NCI-H1048 (cell line): ENCODE measurements at places on chromosomes 6 and 20.

DNA sequence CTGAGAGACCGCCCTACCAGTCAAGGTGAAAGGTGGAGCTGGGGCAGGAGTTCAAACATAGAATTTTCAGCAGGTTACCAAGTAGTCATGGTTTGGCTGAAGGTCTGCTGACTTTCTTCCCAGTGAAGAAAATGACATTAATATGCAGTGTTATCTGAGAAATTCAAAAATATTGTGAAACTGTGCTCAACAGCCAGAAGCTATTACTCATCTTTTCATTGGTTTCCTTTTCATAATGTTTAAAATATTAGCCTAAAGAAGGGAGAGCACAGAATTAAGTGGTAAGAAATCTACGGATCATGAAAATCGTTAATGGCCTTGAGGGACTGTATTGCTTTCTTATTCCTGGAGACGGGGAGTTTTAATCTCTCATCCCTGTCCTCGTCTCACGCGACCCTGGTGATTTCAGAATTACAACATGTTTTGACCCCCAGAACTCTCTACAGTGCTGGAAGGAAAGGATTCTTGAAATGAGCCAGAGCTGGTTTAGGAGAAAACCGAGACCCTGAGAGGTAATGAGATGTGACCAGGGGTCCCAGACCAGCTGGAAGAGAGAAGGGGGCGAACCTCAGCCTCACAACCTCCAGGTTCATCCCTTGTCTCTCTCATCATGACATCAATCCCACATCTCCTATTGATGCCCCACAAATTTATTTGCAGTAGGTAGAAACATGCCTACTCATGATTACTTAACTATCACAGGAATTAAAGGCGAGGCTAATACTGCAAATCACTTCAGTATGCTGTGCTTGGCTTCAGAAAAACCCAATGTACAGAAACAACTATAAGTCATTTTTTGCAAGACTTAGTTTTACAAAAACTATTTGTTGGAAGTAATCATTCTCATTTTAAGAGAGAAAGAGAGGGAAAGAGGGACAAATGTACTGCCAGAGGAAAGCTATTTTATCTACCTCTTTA is 209.5 kb downstream of the FNDC1 start:
- no peak for DNase-seq

- DNase-seq, result no peak
Measured at GRCh38 chr6:19369785-19370184, 467.4 kb upstream of the ID4 start.

- DNase-seq, result no peak
Measured at GRCh38 chr6:161266513-161267230, 7.2 kb downstream of the AGPAT4 start.

DNA sequence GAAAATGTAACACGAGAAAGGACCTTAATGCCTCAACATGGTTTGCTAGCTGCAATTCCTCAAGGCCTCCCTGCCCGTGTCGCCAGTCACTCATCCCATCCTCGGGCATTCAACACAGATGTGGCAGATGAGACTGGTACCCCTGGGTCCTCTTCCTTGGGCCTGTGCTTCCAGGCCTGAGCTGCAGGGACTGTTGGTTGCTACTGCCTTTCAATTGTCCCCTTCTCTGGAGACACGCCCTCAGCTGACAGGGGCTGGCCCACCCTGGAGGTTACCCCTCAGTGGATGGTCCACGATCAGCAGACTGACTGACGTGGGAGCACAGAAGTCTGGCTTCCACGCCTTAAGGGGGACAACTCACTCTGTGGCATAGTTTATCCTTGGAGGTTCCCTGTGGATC is 495.1 kb upstream of the CHD6 start:
- no peak for DNase-seq

- no peak for DNase-seq
Measured at GRCh38 chr6:111722179-111722731, 116.6 kb upstream of the TRAF3IP2 start.

GRCh38 chr6:131381709-131382093 is 191.3 kb upstream of the ARG1 start:
- DNase-seq, result no peak

DNA sequence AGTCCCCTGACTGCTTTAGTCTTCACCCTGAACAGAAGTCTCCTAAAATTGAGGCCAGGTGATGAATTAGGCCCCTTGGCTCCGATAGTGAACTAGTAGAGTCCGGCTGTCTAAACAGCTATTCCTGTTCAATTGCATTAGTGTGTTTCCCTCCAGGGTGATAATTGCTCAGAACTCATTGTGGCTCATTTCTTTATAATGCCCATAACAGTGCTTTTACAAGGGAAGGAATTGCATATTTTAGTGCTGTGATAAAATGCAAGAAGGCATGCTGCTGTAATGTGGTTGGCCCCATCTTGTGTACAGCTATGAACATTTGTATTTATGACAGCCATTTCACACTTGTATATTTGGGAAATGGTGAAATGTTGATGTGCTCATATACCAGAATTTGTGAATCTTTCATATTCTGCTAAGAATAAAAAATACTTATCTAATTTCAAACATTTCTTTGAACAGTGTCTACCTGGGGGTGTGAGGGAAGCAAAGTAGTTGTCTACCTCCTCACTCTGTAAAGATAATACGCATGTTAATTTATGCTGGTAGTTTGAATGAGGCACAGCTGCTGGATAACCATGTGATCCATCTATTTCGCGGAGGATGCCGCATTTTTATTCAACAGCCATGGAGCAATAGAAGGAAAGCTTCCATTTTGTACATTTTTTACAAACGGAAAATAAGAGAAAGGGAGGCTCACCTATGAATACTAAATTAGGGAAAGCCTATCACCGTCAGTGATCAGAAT is 451.4 kb downstream of the NKAIN2 start:
- DNase-seq, result no peak
